Stimulated activated CD4-positive, alpha-beta T cell treated with anti-CD3 and anti-CD28 coated beads, Interleukin-1b, Interleukin-23, amount 100 ng/mL, for 1 hour (primary cell): ENCODE measurements at places on chromosomes 4 and X.

GRCh38 chrX:45824471-45824870, 623.8 kb upstream of the DIPK2B start:
- DNase-seq: no peak

DNA sequence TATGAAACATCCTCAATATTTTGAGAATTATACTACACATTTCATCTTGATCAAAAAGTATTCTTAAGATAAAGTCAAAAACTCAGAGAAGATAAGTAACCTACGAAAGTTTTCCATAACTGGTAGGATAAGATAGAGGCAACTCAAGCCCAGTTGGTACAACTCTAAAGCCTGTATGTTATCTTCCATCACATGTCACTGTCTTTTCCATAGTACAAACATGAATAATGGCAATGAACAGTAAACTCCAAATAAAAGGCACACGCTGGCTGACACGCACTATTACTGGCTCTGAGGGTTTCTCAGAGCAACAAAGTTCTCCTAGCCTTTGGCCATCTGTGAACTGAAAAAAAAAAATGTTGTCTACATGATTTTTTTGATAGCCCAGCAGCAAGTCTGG, 27.2 kb downstream of the LIN54 start:
- no peak for DNase-seq

GRCh38 chrX:137101273-137101990, 67.6 kb upstream of the GPR101 start:
- DNase-seq: no peak

DNA sequence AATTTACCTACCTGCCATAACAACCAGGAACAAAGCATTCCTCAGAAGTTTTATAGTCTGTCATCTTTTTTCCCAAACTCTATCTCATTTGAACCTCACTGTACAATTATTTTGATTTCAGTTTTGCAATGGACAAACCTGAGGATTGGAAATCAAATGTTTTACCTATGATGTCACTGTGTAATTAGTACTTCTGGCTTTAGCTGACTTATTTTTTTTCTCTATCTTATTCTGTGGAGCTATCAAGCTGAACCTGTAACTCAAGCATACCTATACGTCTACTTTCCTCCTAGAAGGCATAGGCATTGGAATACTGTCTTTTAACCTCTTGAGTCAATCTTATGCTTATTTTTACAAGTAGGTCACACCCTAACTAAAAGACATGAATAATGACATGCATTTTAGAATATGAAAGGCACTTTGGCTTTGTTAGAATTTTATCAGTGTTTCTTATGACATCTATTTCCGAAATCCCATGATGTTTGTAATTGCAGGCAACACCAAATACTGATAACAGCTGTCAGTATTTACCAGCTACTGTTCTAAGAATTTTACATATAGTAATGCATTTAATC, 21.5 kb downstream of the CCSER1 start:
- DNase-seq: no peak

DNA sequence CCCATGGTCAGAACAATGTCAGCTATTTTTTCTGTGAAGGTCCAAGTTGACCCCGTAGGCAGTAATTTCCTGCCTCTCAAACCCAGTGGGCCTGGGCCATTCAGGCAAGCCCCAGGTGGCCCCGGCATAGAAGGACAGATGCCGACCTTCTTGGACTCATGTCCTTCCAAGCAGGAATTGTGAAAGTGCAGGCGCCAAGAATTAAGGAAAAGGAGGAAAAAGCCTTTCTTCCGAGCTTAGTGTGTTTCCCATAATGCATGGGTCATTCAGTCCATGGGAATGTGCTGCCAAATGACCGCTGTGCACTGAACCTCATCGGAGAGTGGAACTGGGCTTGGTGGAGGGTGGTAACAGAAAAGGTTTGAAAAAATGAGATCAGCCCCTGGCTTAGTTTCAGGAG, 196.5 kb upstream of the HS3ST1 start:
- no peak for DNase-seq

- no peak for DNase-seq
Measured at GRCh38 chr4:183177001-183177400, 77.9 kb downstream of the WWC2 start.
